Liver (tissue), 10 donors: ENCODE measurements at places on chromosomes 11 and 22. TPM values are rescaled to one million over a fixed set of nuclear protein-coding genes. Genes with fewer than 3 reads are reported as not detected.

DNA sequence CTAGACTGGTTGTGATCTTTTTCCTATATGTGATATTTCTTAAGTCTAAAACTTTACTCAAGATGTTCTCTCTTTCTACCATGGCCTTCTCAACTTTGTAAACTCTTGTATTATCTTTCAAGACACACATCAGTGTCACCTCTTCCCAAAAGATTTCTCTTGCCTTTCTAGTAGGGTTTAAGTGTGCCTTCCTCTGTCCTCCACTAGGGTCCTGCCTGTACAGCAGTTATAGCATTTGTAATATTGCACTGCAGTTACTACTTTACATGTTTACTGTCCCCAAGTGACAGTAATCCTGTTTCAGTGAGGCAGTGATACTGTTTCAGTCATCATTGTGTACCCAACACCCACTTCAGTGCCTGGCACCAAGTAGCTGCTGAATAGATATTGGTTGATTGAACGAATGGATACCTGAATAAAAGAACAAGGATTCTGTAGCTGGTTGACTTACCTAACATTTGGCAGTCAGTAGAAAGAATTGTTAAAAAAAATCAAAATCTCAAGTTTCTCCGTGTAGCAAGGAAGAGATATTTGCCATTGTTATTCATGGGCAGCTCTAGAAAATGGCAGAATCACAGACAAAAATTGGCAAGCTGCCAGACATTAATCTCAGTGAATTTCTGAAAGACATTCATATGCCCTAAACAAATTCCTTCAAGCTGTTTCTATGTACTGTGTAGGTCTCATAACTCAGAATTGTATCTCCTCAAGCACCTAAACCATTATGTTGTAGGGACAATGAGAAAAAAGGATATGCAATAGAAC lies 79.4 kb downstream of the RBMXL2 start:
- H3K27me3 ChIP-seq = no peaks in the 10 kb centered on the region
- no peaks in the 10 kb centered on the region for H3K4me1 ChIP-seq
- no peak for DNase-seq
- H3K27ac ChIP-seq = no peak overlapping the region
- H3K36me3 ChIP-seq = no peaks in the 10 kb centered on the region

Gene ARHGEF17
- 12.6 TPM for total RNA-seq

- H3K27me3 ChIP-seq = no peaks in the 10 kb centered on the region
- no peak for DNase-seq
- no peak overlapping the region for H3K4me3 ChIP-seq
- H3K4me1 ChIP-seq = peaks cover 13% of the 10 kb centered on the region
These were observed 563 bp downstream of the MDK start for GRCh38 chr11:46381819-46382645.

GRCh38 chr11:3626250-3626960 lies 15.4 kb downstream of the ART5 start:
- H3K4me3 ChIP-seq = no peak overlapping the region
- DNase-seq = no peak
- no peaks in the 10 kb centered on the region for H3K27me3 ChIP-seq
- H3K4me1 ChIP-seq = no peaks in the 10 kb centered on the region
- H3K27ac ChIP-seq = no peak overlapping the region

- no peak overlapping the region for H3K4me3 ChIP-seq
- H3K27me3 ChIP-seq = no peaks in the 10 kb centered on the region
- peaks cover 10% of the 10 kb centered on the region for H3K4me1 ChIP-seq
- DNase-seq = no peak
These were observed 126.3 kb upstream of the TIMP3 start for GRCh38 chr22:32674925-32675825.

DNA sequence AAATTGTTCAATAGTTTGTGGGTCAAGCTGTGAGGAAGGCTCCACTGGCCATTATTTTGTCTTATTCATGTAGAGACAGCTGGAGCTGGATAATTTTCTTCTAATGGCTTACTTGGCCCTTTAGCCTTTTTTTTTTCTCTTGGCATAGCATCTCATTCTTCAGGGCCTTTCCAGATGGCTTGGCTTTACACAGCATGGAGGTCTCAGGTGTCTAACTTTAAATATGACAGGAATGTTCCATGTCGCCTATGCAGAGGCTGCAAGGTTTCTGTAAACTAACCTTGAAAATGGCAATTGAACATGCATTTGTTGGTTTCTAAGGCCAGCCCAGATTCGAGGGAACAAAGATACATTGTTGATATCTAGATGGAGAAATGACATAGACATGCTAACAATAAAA lies 247.9 kb upstream of the CNTN5 start:
- no peaks in the 10 kb centered on the region for H3K36me3 ChIP-seq
- H3K27me3 ChIP-seq = no peaks in the 10 kb centered on the region
- no peaks in the 10 kb centered on the region for H3K4me1 ChIP-seq
